ENCODE measurements at places on chromosomes 6 and 20.

DNA sequence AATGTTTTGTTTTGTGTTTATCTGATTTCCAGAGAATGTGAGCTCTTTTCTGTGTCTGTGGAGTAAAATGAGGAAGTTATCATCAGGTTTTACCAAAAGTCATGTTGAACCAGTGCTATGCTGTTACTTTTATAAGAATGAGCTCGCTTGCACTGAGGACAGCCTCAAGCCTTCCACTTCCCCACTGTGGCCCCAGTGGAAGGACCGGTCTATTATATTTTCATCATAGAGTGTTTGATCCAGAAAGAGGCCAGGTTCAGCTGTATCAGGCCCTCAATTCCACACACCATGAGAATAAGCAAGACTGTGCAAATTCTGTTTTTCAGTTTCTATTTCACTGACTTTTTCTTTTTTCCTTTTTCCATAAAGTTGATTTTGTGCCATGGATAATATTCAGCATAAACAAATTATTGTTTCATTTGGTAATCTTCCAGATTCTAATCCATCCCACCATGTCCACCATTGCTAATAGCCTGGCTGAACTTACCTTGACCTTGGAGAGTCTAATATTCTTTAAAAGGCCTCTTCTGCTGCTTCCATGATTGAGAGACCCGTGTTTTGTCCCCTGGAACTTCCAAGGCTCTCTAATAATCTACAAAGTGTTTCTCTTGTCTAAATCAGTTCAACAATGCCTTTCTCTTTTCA lies 286.2 kb downstream of the THBS2 start:
- no peak for DNase-seq

- DNase-seq = no peak
Measured at GRCh38 chr6:45212976-45213375, 115.2 kb upstream of the RUNX2 start.

DNA sequence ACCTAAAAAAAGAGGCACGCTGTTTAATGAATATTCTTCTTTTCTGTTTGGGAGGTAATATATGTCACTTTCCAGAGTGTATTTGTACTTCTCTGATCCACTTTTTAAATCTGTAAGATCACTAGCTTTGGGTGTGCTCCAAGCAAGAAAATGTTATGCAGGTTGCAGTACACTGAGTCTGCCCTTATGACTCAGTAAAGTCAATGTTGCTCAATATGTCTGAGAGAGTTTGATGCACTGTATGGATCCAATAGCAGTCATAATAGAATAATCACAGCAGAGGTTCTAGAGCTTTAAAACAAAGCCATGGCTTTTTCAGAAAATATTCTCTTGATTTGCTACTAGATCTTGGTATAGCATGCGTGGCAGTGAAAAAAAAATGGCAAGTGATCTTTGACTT lies 525.3 kb upstream of the HTR1E start:
- no peak for DNase-seq

GRCh38 chr6:73519926-73520687 lies 725 bp downstream of the EEF1A1 start:
- DNase-seq = peak; percentile 75

DNA sequence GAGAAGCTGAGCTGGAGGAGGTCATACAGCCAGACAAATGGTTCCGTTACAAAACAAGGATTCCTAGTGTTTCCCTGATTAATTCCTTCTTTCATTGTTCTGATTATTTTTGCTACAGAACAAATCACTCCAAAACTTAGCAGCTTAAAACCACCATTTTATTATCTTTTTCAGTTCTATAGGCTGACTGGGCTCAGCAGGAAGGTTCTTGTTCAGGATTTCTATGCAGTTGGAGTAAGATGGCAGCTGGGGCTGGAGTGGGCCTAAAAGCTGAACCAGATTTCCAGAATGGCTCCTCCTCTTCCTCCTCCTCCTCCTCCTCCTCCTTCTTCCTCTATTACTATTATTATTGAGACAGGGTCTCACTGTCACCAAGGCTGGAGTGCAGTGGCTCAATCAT lies 112.2 kb upstream of the SHLD1 start:
- no peak for DNase-seq
